ENCODE measurements at places on chromosomes 4 and X.

DNA sequence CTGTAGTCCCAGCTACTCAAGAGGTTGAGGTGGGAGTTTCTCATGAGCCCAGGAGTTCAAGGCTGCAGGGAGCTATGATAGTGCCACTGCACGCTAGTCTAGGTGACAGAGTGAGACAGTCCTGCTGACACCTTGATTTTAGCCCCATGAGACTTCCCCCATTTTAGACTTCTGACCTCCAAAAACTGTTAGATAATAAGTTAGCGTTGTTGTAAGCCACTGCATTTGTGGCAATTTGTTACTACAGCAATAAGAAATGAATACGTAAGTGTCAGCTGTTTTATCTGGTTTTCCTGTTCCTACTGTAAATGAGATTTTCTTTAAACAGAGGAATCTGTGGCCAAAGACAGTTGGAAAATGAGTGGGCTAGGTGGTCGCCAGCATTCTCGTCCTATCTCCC is 83.9 kb downstream of the ARHGAP10 start:
- DNase-seq = no peak

DNA sequence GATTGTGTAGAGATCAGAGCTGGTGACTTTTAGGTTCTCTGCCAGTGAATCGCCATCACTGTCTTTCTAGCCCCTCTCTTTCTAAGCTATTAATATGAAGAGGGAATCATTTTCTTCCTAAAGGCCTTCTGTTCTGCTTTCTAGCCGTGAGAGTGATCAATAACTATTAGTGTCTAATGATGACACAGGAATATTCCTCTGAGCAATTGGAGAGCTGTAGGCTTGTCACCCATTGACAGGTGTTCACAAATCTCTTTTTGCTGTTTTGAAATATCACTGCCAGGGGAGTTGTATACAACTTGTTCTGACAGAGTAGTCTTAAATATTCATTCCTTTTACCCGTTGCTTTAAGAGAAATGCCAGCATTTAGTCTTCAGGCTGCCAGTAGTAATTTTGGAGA is 13.9 kb downstream of the FHIP1A start:
- no peak for DNase-seq

GRCh38 chr4:825971-826330 is at the start of gene CPLX1:
Gene CPLX1, minus strand, starts transcription at chr4:826129. Its CDS starts 1,607 bp downstream, at chr4:824522.
- DNase-seq = no peak

- no peak for DNase-seq
These were observed 24.7 kb upstream of the NAP1L5 start for GRCh38 chr4:88722276-88722780.

DNA sequence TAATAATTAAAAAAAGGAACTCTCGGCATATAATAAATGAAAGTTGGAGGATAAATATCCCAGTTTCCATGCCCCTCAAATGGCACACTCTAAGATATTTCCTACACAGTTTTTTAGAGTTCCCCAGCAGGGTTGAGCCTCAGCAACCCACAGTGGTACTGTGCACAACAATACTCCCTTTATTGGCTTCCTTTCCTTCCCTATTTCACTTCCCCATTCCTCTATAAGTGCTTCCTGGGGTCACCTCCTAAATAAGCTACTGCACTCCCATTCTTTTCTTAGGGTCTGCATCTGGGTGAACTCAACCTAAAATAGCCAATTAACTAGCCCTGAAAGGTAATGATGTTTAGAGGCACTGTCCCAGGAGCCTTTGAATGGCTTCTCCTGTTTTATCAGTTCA is 76.4 kb upstream of the NHS start:
- no peak for DNase-seq

All from stimulated activated CD4-positive, alpha-beta T cell treated with anti-CD3 and anti-CD28 coated beads, Interleukin-15, amount 100 ng/mL, for 48 hours (primary cell).